ENCODE measurements at places on chromosomes 7 and 10.

DNA sequence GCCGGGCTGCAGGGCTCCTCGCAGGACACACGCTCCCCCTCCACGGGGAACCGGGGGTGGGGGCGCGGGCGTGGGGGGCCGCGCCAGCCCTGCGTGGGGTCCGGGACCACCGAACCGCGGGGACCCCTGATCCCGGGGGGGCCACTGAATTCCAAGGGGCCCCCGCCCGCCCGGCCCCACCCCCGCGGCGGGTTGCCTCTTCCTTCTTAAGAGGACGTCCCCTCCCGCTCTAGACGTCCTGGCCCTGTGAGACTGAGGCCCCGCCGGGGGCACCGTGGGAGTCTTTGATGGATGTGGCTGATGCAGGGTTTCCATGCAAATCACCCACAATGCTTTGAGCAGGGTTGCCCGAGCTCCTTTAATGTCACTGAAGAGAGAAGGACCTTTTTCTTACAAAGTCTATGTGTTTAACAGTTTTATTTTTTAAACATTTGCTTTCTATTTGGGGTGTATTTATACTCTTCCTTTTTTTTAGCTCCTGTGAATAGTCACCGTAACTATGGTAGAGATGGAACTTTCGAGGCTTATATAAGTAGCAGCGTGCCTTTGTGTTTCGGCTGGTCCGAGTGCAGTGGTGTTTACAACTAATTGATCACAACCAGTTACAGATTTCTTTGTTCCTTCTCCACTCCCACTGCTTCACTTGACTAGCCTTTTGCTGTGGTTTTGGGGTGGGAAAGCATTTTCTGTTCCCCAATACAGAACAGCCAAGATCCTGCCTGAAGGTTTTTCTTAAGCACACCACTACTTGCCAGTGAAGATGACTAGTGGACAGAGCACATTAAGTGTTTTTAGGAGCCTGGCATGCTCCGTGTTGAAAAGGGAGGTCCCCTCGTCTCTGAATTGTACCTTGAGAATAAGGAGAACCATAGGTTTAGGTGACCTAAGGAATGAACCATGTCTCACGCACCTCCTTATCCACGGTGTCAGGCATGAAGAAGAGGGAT lies 44.8 kb downstream of the PDIA4 start:
- peak; percentile 38 for DNase-seq

DNA sequence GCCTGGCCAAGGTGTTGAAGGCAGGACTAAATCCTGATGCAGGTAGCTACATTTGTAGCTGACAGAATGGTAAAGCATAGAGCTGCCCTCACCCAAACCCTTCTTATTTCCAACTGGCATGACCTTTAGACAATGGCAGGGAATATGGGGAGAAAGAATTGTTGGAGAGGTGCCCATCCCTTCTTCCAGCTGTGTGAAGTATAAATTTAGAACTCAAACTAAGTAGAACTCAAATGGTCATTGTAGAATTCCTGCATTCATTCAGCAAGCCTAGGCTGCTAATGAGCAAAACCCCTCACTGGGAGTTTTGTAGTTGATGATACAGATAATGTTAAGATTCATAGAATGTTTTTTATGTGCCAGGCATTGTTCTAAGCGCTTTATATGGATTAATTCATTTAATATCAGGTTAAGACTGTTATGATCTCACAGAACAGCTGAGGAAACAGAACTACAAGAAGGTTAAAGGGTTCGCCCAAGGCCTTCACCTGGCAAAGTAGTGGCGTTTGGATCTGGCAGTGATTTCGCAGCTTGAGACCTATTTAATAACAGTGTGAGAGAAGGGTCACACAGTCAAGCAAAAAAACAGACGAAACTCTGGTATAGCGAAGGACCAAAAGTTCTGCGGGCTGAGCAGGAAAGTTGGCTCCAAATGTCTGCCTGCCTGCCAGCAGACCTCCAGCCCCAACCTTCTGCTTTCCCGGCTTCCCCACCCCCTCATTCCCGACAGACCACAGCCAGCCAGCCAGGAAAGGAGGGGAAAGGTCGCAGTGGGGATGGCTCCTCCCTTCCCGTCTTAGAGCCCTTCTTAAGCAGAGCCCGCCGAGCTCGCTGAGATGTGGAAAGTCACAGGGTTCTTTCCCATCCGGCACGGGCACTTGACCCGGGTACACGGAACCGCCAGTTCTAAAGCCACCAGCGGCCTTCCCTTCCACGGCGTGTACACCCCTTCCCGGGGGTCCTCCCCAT lies 1.6 kb upstream of the HILPDA start:
- peak; percentile 51 for DNase-seq

GRCh38 chr7:156257904-156258303 lies 382.7 kb upstream of the RNF32 start:
- DNase-seq: no peak

GRCh38 chr7:15652776-15653290 lies 33.6 kb downstream of the MEOX2 start:
- DNase-seq: no peak

DNA sequence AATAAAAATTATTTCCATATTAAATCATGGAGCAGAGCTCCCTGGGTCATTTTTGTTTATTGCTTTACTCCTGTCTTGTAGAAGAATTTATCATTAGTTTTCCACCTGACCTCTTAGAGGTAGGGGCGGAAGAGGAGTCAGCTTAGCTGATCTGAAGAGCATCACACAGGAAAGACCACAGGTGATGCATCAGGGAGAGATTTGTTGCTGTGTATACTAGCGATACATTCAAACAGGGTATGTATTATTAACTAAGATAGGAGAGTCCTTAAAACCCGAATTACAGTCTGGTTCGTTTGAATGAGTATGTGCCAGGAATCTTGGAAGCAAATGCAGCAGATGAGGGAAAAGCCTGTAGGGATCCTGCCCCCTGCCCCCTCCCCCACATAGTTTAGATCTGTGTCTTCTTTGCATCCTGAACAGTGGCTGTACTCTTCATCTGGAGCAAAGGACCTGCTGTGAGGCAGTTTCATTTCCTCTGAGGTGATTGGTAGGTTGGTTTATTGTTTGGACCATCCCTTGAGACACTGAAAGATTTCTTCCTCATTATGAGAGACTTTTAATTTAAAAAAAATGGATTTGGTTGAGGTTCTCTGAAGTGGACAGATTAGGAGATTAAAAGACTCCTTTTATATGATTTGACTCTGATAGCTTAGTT lies 177.0 kb downstream of the SND1 start:
- DNase-seq: no peak

GRCh38 chr10:132560241-132560731 lies 22.7 kb downstream of the INPP5A start:
- no peak for DNase-seq

DNA sequence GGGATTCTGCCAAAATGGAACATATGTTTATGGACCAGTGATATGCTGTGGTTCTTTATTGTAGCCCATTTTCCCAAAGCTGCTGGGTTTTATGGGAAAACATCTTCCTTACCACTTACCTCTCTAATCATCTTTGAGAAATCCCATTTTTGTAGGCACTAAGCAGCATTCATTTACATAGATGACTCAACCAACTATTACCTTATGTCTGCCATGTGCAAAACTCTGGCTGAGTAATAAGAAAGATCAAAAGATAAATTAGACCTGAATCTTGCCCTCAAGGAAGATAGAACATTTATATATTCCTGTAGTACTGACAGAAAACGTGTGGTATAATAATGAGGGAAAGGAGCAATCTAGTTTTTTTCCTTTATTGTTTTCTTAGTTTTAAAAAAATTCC lies 24.3 kb downstream of the CBLL1 start:
- no peak for DNase-seq

DNA sequence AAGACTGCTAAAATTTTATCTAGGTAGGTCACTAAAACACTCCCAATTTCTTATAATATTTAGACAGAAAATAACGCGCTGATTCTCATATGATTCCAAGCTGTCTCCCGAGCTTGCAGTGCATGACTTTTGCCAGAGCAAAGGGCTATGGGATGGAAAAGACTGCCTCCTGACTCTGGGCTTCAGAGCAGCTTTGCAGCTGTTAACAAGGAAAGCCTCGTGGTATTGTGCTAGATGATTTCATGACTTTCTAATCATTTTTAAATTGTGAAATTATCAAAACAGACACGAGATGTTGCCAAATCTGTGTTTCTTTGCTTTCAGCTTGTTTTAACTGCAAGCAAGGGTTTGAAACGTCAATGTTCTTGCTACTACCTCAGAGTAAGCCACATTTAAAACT lies 238.3 kb downstream of the AGMO start:
- DNase-seq: no peak

DNA sequence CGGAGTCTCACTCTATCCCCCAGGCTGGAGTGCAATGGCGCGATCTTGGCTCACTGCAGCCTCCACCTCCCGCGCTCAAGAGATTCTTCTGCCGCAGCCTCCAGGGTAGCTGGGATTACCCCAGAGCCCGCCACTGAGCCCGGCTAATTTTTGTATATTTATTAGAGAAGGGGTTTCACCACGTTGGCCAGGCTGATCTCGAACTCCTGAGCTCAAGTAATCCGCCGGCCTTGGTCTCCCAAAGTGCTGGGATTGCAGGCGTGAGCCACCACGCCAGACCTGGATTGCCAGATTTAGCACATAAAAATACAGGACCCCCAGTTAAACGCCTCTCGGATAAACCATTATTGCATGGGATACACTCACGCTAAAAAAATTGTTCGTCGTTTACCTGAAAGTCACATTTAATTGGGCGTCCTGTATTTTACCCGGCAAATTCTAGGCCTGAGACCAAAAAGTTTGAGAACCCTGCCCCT lies 375 bp upstream of the GATAD1 start:
- no peak for DNase-seq

DNA sequence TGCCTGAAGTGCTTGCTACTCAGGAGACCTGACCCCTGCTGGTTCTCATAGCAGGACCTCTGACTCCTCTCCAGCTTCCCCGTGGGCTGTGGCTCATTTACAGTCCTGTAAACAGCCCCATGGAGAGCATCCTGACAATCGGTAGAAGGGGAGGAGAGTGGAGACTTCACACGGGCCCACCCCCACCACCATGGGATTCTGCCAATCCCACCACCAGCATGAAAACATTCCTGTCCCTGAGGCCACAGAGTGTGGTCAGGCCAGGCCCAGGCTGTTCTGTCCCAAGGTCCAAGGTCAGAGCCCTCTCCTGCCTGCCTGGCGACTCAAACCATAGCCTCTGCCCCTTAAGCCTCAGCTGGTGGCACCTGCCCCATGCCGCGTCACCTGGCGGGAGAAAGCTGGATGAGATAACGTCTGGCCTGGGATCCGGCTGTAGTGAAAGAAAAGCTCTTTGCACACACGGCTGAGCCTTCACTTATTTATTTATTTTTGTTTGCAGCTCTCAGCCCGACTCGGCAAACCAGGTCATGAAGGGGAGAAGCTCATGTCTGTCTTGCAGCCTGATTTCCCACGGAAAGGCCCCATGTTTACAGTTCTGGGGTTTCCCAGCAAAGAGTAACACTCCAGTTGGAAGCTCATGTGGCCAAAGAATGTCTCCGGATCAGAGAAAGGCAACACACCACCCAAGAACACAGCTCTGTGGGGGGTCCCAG lies 293.6 kb upstream of the ZMIZ1 start:
- no peak for DNase-seq

DNA sequence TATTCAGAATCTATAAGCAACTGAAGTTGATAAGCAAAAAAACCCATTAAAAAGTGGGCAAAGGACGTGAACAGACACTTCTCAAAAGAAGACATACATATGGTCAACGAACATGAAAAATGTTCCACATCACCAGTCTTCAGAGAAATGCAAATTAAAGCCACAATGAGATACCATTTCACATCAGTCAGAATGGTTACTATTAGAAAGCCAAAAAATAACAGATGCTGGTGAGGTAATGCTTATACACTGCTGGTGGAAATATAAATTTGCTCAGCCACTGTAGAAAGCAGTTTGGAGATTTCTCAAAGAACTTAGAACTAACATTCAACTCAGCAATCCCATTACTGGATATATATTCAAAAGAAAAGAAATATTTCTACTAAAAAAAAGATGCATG lies 332.8 kb upstream of the PLXDC2 start:
- no peak for DNase-seq

DNA sequence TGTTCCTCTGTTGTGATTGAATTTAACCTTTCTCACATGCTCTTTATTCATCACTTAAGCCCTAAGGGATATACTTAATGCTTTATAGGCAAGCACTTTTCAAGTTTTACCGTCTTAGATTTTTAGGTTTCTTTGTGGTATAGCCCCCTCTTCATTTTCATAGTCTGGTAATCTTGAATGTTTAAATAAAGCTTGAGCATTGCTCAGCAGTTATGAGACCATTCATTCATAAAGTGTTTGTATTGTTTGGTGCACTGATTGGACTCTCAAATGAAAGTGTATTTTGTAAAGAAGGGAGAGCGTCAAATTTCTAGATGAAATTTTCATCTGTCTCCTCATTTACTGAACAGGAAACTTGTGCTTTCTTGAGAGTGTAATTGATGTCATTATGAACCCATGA lies 25.2 kb downstream of the TASOR2 start:
- DNase-seq: no peak

DNA sequence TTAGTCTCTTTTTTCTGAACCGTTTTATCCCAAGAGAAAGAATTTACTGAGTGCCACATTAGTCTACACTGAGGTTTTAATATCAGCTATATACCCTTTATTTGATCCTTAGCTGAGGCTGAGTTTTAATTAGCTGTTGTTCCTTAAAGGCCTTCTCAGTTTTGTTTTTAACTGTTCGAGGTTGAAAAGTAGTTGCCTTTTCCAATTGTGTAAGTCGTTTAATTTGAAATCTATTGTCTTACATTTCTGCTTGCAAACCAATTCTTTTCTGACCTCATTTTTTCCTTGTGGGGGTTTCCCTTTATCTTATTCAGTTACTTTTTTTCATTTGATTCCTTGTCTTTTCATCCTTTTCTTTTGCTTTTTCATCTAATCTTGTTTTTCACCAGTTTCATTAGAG lies 30.8 kb downstream of the UMAD1 start:
- no peak for DNase-seq

DNA sequence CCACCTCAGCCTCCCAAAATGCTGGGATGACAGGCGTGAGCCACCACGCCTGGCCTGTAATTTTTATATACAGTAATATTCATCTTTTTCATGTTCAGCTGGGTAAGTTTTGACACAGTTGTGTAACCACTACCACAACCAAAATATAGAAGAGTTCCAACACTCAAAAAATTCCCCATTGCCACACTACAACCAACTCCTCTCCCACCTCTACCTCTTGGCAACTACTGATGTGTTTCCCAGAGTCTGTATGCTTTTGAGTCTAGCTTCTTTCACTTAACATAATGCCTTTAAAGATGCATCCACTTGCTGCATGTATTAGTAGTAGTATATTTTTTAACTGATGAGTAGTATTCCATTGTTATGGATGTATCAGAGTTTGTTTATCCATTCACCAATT lies 90.7 kb downstream of the SRPK2 start:
- DNase-seq: no peak

- DNase-seq: peak; percentile 53
Measured at GRCh38 chr10:103451091-103451813, 918 bp downstream of the CALHM2 start.

- DNase-seq: no peak
Measured at GRCh38 chr10:132848291-132848701, 62.3 kb upstream of the NKX6-2 start.

DNA sequence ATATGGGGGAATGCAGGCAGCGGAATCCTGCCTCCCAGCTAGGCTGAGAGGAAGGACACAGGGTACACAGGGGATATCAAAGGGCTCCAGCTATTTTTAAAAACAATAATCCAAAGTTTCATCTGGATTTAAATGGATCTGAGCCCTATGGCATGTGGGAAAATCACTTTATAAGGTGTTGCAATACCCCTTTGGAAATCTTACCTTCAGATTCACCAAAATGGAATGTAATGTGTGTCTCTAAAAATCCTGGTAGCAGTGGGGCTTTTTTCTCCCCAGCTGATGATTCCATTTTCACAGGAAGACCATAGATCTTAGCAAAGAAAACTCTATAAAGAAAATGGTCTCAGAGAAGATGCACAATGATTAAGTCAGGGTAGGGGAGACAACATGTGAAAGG lies 722.2 kb downstream of the PARD3 start:
- DNase-seq: no peak
